Frontal cortex (tissue), 4 donors: ENCODE measurements at places on chromosomes 4 and X. TPM values are rescaled to one million over a fixed set of nuclear protein-coding genes. Genes with fewer than 3 reads are reported as not detected.

Gene PAGE1
- total RNA-seq = 0.41 TPM

Gene PPP1R2C
- not detected for total RNA-seq

Gene TBX22
- under 0.01 TPM for total RNA-seq

Gene GIMD1
- not detected for total RNA-seq

Gene ATP2B3
- total RNA-seq = 7.3 TPM

Gene NEIL3
- 7.3 TPM for total RNA-seq

Gene PDCL2
- not detected for total RNA-seq

Gene ADH4
- not detected for total RNA-seq

Gene MAGEC1
- not detected for total RNA-seq

Gene TRPC5OS
- not detected for total RNA-seq

Gene MEPE
- total RNA-seq = 1.2 TPM

Gene CSAG3
- not detected for total RNA-seq

Gene GLRB
- total RNA-seq = 44.0 TPM

Gene DDX53
- not detected for total RNA-seq

Gene MUC7
- total RNA-seq = not detected

Gene FAM156B
- total RNA-seq = 22.0 TPM

Gene GABRE
- 0.82 TPM for total RNA-seq

Gene CABS1
- not detected for total RNA-seq

Gene IL2RG
- not detected for total RNA-seq

Gene PWWP3B
- 1.2 TPM for total RNA-seq

Gene IGSF1
- 0.82 TPM for total RNA-seq

Gene DCAF12L2
- total RNA-seq = 7.7 TPM
